ENCODE measurements at places on chromosomes 5 and 9.

DNA sequence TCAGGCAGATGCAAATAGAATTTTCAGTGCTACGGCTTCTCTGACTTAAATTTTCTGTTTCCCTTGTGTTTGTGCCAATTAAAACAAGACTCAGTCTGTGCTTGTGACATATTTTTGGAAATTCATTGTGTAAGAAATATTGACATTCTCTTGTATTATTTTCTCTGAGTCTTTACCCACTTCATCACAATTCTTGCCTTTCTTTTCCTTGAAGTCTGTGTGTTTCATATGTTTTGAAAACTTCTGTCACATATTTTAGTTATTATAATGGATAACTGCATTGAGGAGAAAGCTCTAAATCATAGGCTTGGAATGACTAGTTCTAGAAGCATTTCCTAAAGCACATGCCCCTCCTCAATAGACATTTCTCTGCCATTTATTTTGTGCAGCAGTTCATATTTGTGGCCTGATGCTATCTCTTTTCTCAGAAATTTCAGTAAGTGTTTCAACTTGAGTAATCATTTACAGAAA lies 206.6 kb downstream of the PALM2AKAP2 start:
- DNase-seq, result no peak

GRCh38 chr5:53360811-53361210 lies 119.6 kb upstream of the FST start:
- no peak for DNase-seq

GRCh38 chr5:135108569-135108968 lies 74.5 kb upstream of the PITX1 start:
- DNase-seq, result no peak

DNA sequence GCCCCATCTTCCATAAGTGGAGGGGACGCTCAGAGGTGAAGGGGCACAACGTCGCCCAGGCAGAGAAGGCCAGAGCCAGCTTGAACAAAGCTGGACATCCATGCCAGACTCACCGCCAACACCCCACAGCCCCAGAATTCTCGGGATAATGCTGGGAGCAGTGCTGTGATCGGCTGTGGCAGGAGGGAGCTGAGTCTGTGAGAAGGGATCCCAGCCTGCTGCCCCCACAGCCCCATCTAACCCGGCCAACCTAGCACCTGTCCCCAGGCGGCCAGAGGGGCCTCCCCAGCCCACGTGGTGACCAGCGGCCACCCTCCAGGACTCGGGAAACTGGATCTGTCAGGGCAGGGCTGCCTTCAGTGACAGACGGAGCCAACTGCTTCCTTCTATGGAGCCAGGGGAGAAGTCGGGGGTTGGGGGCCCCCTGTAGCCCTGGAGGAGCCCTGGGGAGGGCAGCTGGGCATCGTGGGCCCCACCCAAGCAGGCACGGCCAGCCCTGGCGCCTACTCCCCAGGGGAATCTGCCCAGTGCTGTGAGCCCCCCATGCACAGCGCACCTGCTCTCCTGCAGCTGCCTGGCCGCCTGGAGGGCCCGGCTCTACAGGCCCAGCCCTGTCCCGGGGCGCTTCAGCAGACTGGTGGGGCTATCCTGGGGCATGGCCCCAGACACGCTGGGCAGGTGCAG lies 6.0 kb downstream of the BRD3 start:
- no peak for DNase-seq

All from stimulated activated CD4-positive, alpha-beta T cell treated with anti-CD3 and anti-CD28 coated beads, Interleukin-2, amount 100 ng/mL, for 4 hours (primary cell).